ENCODE measurements at places on chromosomes 7 and 10.

DNA sequence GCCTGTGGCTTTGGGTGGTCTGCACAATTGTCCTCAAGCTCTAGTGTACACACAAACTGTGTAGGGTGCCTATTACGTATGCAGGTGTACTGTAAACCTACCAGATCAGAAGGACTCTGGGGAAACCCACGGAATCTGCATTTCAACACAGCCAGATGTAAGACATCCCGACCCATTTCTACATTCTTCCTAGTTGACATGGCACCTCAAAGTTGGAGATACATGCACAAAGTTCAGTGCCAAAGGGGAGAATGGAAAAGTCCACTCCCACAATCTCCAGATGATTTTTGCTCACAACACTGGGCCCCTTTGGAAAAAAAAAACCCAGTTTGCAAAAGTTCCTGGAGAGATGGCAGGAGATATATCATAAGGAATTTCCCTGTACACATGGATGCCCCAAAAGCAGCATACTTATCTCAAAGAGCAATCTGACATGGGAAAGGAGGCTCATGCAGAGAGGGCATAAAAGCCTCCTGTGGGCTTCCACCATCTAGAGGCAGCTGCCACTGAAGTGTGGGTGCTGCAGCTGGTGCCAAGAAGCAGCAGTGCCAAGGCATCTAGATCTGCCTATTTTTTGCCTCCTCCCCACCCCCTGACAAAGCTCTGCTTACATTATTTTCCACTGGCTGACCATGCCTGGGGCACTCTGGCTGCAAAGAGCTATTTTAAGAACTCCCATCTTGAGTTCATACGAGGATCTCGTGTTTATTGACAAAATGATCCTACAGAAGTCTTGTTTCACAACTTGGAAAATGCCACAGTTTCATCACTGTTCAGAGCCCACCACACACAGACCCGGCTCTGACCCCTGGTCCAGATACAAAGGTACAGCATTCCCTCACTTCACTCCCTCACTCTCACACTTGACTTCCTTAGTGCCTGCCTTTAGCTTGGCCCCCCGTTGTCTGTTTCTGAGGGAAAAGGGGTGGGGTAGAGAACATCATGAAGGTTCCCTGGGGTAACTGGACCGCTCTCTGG lies 12.9 kb downstream of the TECTB start:
- DNase-seq, result peak; percentile 0

GRCh38 chr7:17879075-17879661 lies 61.1 kb downstream of the SNX13 start:
- no peak for DNase-seq

DNA sequence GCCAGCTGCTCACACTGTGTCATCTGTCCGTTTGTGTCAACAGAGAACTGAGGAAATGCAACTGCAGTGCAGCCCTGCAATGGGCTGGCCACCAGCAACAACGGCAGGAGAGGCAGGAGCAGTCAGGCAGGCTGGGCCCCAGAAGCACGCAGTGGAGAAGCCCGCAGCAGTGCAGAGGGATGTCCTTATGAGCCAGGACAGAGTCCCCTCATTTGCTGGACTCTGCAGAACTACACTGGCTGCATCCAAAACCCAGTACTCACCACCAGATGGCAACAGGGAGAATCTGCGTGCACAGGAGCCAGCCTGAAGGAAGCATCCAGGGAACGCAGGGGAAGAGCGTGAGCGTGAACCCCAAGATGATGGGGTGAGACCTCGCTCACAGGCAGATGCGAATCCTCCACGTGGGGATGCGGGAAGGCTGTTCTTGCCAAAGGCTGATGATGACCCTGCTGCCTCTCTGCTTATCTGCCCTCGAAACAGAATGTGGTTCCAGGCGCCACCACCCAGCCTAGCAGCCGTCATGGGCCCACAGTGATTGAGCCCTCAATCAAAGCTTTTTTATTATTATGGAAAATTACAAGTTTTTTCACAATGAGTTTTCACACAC lies 232.1 kb downstream of the PTPRN2 start:
- no peak for DNase-seq

GRCh38 chr10:118793545-118793944 lies 38.8 kb upstream of the CACUL1 start:
- no peak for DNase-seq

DNA sequence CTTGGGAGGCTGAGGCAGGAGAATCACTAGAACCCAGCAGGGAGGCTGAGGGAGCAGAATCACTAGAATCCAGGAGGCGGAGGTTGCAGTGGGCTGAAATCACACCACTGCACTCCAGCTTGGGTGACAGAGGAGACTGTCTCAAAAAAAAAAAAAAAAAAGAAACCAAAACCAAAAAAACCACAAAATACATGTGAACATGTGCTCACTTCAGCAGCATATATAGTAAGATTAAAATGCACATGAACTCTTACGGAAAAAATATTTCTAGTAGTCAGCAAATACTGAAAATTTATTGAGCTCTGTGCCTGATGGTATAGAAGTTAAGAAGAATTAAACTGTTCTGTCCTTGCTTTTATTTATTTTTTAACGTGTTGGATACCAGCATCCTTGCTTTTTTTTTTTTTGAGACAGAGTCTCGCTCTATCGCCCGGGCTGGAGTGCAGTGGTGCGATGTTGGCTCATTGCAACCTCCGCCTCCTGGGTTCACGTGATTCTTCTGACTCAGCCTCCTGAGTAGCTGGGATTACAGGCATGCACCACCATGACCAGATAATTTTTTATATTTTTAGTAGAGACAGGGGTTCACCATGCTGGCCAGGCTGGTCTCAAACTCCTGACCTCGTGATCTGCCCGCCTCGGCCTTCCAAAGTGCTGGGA lies 9.6 kb upstream of the ZNF487 start:
- no peak for DNase-seq

DNA sequence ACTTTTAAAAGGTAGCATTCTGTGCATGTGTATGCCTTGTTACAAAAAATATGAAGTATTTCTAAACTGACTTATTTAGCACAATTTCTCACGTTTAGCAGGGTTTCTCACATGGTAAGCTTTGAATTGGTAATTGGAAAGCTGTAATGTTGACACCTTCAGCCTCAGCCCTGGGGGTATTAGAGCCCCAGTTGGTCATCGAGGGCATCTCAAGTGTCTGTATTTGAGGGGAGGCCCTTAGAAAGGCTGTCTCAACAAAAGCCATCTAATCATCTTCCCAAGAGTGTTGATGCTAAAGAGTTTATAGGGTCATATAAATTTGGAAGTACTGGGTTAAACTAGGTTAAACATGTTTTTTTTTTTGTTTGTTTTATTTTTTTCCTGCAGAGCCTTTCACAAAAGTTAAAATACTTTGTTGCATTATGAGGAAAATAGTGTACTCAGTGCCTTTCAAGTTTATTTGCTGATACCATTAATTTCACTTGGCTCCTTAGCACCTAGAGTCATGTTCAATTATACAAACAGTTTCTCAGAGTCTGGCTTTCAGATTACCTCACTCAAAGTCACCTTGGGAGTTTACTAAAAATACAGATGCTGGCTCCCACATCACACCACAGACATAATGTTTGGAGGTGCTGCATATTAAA lies 134.0 kb downstream of the CD36 start:
- no peak for DNase-seq

- DNase-seq, result no peak
These were observed 176.8 kb downstream of the PDE1C start for GRCh38 chr7:31893365-31893764.

DNA sequence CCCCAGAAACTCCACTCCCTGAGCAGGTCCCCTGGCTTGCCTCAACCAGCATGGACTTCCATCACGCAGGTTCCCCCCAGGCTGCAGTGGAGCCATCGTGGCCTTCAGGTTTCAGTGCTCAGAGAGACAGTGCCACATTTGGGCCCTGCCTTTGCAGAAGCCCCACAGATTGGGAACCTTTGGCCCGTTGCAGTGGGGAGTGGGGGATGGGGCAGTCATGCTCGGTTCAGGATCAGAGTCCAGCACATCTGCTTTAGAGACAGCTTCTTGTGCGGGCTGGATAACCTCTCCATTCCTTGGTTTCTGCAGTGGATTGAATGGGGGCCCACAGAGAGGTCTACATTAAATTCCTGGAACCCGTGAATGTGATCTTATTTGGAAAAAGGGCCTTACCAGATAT lies 183.9 kb downstream of the EBF3 start:
- no peak for DNase-seq

DNA sequence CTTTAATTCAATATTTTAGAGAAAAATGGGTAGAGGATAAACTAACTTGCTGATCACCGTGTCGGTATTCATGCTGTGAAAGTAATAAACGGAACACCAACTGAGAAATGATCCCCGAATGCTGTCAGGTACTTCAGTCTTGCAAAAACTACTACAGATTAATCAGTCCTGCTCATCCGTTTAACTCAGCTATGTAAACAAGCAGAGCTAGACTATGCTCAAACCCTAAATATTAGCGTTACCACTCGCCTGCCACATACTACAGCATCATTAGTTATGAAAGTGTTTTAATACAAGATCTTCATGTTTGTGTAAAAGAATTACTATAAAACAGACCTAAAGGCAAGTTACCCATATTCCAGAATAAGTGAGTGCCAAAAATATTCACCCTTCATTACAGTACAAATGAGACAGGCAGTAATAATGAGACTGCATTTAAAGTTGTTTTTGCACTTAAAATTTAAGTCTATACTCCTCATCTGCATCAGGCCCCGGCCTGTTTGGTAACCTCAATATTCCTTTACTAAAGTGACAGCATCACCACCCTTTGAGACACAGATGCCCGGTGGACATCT lies 952 bp downstream of the DNMBP start:
- no peak for DNase-seq

DNA sequence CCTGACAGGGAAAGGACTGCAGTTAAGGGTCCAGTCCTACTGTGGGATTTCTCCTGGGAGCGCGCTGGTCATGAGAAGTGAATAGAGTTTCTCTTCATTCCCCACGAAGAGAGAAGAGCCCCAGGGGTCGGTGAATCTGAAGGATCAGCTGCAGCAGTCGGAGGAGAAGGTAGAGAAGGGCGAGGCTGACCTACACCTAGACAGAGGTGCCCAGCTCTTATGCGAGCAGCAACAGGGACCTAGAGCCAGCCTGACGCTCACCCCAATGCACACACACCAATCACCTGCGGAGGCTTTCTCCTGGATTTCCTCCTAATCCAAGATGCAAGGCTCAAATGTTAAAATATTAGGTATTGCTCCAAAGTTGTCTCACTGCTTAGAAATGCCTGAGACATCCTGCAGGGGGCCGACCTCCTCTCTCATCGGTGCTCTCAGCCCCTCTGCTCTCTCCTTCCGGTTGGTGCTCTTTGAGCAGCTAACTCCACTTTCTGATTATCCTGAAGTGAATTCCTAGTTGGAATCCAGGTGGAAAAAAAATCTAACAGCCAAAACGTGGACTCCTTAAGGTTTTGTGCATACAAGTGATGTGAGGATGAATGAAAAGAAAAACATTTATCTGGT lies 176.4 kb downstream of the AHR start:
- DNase-seq, result no peak

GRCh38 chr7:4722960-4723630 lies 41.0 kb downstream of the FOXK1 start:
- DNase-seq, result no peak

GRCh38 chr7:123367484-123368122 lies 166.8 kb downstream of the IQUB start:
- no peak for DNase-seq

DNA sequence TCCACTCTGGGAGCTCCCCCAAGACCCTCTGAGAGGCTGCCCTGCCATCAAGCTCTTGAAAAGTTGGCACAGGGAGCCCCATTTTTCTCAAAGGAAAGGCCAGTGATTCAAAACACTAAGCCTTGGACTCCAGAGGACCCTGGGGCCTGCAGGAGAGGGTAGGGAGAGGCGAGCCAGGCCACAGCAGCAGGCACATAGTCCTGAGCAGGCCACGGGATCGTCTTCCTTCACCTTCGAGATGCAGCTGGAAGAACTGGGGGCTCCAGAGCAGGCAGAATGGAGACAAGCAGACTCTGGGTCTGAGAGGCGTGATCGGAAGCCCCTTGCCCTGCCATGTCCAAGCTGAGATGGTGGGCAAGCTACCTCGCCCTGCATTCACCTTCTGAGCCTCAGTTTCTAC lies 13.9 kb downstream of the TNS3 start:
- DNase-seq, result no peak

GRCh38 chr7:44636926-44637325 lies 30.5 kb downstream of the OGDH start:
- no peak for DNase-seq

DNA sequence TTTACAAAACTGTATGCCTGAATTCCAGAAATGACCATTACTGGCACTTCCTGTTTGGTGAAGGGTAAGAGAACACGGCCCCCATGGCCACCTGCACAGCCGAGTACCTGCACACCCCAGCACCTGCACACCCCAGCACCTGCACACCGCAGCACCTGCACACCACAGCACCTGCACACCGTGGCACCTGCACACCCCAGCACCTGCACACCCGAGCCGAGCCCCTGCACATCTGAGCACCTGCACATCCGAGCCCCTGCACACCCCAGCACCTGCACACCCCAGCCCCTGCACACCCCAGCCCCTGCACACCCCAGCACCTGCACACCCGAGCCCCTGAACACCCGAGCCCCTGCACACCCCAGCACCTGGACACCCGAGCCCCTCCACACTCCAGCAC lies 243.5 kb downstream of the DNAJB6 start:
- no peak for DNase-seq

Data from DMS79 (cell line).